A549 treated with ZK216348 at 1 μM for 4 hours (cell line): ENCODE measurements at places on chromosomes 7 and 10. TPM values are rescaled to one million over a fixed set of nuclear protein-coding genes. Genes with fewer than 3 reads are reported as not detected.

STEAP2 gene
- 3.1 to 5.4 TPM (median 3.8 TPM) in 5 replicates for total RNA-seq

OR2A1 gene
- total RNA-seq = not detected in 5 replicates

FMC1 gene
- 10.4 to 40.1 TPM (median 26.5 TPM) in 5 replicates for total RNA-seq

CCDC7 gene
- total RNA-seq = 0.37 to 1.0 TPM (median 0.76 TPM) in 5 replicates

CDK14 gene
- total RNA-seq = 0.05 to 0.56 TPM (median 0.06 TPM) in 5 replicates
